Left cardiac atrium (tissue), 4 donors: ENCODE measurements at places on chromosomes 1 and 21. TPM values are rescaled to one million over a fixed set of nuclear protein-coding genes. Genes with fewer than 3 reads are reported as not detected.

GRCh38 chr1:60956520-60956919 is 125.8 kb upstream of the NFIA start:
- no peak for DNase-seq

The LRRC8C gene
- 8.4 TPM for total RNA-seq

GRCh38 chr1:86567878-86568277 is 21.0 kb downstream of the CLCA4 start:
- DNase-seq: no peak

DNA sequence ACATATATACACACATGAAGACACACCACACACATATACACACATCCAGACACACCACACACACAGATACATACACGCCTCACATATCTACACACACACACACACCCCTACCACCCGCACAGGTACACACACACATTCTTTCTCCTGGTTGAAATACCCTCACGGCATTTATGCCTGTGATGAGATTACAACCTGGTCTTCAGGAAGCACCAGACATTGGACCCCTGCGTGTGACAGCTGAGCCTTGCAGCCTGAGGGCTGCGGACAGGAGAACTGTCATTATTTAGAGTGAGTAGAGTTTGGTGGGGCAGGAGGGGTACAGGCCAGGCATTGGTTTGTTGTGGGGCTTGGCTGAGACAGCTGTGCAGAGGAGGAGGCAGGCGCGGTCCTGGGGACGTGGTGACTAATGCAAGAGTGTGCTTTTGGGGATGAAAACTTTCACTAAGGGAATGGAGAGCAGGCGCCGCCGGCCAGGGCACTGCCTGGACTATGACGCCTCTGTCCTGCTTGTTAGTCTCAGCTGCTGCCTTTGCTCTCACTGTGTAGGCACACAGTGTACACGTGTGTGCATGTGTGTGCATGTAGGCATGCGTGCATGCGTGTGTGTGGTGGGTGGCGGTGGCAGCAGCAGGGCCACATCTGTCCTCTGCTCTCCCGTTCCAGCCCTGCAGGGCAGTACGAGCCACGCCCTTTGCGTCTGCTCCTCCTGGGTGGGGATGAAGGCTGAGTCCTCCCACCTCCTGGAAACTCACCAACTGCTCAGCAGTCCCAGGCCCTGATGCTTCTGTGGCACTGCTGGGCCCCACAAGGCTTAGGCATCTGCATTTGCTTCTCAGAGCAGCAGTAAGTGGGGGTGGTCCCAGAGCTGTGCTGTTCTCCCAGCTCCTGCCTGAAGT is 57.6 kb downstream of the SPSB1 start:
- DNase-seq: peak; percentile 53

DNA sequence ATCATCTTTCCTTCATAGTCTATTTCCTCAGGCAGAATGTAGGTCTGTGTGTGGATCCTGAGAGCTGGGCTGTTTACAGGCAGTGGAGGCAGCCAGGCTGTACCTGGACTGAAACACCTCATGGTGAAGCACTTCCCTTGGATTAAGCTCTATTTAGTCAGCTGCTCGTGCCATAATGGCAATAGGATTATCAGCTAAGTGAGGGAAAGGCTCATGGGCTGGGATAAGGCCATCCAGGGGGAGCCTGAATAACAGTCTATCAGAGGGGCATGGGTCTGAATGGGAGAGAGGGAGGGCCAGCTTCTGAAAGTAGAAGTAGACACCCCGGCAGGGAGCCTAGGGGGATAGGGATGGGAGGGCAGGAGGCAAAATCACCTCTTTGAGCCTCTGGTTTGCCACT is 8.3 kb downstream of the RNASEL start:
- no peak for DNase-seq

The TNFRSF8 gene
- 2.2 TPM for total RNA-seq

- DNase-seq: no peak
Measured at GRCh38 chr1:119336848-119337247, 31.7 kb upstream of the HAO2 start.

The SMCP gene
- not detected for total RNA-seq

DNA sequence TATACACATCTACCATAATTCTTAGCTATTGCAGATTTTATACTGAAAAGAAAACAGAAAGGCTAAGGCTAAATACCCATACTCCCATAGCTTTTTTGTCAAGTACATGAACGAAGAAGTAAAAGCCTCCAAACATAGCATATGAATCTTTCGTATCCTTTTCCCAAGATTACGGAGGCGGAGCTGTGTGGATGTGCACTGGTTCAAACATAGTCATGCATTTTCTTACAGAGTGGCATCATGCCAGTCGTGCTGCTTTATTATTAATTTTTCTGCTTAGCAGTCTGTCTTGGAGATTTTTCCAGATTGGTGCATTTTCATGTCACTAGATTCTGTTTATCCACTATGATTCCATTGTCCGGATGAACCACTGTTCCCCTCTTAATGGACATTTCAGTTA is 118.7 kb upstream of the RUNX3 start:
- no peak for DNase-seq

DNA sequence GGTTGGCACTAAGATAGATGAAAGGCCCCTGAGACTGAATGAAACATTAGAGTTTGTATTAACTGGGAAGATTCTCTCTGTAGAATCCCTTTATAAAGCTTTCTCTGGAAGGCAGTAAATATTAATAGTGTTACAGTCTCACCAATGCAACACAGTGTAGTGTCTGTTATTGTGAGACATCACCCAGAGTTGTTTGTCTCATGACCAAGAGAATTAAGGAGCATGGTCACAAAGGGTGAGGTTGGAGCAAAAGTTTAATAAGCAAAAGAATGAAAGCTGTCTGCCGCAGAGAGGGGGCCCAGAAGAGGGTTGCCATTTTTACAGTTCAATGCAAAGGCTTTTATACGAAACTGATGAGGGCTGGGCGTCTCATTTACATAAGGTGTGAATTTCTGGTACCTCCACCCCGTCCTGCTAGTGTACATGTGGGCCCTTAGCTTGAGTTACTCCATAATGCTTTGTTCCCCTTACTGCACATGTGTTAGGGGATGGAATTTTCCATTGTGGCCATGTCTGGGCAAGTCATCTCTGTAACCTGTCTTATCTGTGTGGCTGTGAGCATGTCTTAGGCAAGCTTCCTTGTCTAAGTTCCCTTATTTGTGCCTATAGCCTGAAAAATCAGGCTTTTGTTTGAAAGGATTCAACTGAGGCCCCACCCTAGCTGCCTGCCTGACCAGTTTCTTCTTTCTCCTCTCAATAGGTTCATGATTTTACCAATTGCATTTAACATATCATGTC is 184.1 kb downstream of the RASAL2 start:
- DNase-seq: no peak

GRCh38 chr1:41887365-41887764 is 31.4 kb downstream of the HIVEP3 start:
- no peak for DNase-seq

- DNase-seq: no peak
Measured at GRCh38 chr1:186099336-186100104, 275.5 kb downstream of the TPR start.

- DNase-seq: no peak
Measured at GRCh38 chr1:93411000-93411399, 36.9 kb upstream of the FNBP1L start.

GRCh38 chr1:183734543-183735036 is 70.3 kb upstream of the RGL1 start:
- DNase-seq: peak; percentile 40

DNA sequence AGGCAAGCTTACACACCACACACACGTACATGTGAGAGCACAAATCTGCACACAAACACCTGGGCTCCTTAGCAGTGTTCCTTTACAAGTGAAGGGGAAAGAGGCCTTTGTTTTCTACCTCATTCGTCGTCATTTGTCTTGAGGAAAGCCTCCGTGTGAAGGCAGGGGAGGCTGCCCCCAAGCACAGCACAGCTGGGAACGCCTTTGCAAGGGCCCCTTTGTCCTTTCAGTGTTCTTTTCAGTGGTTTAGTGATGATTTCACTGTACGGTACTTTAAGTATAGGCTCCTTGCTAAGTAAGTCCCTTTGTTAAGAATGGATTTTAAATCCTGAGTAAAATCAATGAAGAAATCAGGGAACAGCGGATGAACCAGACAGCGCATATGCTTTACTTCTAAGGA is 94.1 kb downstream of the PGBD5 start:
- no peak for DNase-seq

The PRAMEF5 gene
- not detected for total RNA-seq

GRCh38 chr1:214318356-214318755 is 37.4 kb downstream of the SMYD2 start:
- DNase-seq: no peak

GRCh38 chr1:188433425-188433824 is 1604.7 kb downstream of the PLA2G4A start:
- DNase-seq: no peak

DNA sequence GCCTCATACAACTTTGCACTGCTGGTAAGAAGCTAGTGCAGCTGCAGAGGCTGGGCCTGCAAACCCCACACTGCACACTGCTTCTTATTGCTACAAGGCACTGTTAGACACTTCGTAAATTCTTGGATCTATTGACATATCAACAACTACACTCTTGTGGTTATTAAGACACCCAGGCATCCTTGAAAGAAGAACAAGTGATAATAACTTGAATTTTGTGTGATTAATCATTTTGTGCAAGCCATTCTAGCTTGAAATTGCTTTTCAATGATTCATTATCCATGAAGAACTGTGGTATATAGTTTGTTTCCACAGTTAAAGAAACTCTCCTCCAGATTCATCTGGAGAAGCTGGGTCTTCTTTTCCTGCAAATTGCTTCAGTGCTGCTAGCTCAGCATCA is 33.7 kb upstream of the IFI44L start:
- no peak for DNase-seq

DNA sequence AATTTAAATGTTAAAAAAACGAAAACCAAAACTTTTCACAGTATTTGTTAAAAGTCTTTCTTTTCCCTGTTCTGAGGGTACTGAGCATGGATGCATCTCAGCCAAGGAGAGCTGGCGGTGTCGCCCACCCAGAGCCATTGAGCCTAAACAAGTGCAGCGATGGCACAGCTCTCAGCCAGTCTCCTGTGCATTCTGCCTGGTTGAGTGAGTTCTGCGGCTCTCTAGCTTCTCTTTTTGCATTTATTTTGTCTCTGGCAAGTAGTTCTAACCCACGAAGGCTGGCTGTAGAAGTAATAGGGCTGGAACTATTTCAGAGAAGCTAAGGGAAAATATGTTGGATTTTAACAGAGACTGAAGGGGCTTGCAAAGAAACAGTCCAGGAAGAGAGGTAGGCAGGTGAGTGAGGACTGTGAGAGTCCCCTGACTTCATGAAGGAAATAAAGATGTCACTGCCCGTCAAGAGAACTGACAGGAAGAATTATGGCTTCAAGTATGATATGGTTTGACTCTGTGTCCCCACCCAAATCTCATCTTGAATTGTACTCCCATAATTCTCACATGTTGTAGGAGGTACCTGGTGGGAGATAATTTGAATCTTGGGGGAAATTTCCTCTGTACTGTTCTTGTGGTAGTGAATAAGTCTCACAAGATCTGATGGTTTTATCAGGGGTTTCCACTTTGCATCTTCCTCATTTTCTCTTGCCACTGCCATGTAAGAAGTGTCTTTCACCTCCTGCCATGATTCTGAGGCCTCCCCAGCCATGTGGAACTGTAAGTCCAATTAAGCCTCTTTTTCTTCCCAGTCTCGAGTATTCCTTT is 35.7 kb upstream of the LIN9 start:
- no peak for DNase-seq

The GBP2 gene
- total RNA-seq: 24.0 TPM

The TMEM61 gene
- 0.24 TPM for total RNA-seq

GRCh38 chr1:160891474-160891873 is 6.5 kb upstream of the ITLN1 start:
- no peak for DNase-seq

The TBX19 gene
- 0.88 TPM for total RNA-seq

DNA sequence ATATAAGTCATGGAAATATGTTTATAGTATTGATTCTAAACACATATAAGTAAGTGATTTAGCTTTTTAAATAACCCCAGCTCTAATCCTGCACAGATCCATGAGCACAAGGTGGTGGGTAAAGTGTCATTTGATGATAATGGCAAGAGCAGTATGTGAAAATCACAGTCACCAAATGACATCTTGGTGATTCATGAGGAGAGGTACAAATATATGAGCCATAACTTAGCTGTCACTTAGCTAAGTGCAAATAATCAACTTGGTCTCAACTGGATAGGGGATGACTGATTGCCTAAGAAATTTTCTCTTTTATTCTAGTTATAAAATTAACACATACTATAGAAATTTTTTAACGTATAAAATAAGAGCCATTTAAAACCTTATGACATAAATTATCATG is 198.1 kb downstream of the ZZZ3 start:
- DNase-seq: no peak

GRCh38 chr1:19363536-19364152 is 51.5 kb downstream of the SLC66A1 start:
- no peak for DNase-seq

- DNase-seq: no peak
Measured at GRCh38 chr1:223009406-223009805, 133.6 kb downstream of the TLR5 start.

The FMN2 gene
- 0.15 TPM for total RNA-seq

The ZFP69 gene
- 2.5 TPM for total RNA-seq

DNA sequence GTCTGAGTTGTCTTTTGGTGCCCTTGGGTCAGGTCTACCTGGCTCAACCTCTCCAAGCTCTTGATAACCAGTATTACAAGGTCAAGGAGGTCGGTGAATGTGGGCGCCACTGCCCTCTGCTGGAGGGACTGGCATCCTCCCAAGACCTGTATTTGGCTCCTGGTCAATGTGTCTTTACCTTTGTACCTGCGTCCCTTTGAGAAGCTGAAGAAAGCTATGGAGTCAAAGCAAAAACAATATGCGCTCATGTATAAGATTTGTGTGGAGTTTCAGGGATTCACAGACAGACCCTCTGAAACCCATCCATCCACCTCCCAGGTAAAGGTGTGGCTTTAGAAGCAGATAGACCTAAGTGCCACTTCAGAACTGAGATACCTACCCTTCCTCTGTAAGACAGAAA is 61.8 kb upstream of the NBL1 start:
- peak; percentile 39 for DNase-seq

DNA sequence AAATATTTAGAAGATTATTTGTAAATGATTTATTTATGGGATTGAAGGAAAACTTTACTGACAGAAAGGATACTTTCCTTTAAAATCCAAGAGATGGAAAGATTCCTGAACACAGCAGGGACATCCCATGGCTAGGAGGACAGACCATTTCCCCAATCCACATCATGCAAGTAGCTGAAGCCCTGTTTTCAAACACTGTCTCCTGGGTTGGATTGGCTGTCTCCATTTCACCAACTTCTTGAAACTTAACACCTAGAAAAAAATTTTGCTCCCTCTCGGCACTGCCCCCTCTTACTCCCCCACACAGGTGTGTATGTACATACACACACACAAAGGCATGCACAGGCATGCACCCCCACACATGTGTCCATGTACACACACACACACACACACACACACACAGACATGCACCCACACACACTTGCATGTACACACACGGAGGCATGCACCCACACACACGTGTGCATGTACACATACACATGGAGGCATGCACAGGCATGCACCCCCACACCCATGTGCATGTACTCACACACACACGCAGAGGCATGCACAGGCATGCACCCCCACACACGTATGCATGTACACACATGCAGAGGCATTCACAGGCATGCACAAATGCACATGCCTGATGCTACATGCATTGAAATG is 320.0 kb downstream of the CHRM3 start:
- no peak for DNase-seq
